ENCODE measurements at places on chromosomes 4 and X.
A peak's percentile ranks its signal among the peaks of the same experiment; 100 is the strongest.

DNA sequence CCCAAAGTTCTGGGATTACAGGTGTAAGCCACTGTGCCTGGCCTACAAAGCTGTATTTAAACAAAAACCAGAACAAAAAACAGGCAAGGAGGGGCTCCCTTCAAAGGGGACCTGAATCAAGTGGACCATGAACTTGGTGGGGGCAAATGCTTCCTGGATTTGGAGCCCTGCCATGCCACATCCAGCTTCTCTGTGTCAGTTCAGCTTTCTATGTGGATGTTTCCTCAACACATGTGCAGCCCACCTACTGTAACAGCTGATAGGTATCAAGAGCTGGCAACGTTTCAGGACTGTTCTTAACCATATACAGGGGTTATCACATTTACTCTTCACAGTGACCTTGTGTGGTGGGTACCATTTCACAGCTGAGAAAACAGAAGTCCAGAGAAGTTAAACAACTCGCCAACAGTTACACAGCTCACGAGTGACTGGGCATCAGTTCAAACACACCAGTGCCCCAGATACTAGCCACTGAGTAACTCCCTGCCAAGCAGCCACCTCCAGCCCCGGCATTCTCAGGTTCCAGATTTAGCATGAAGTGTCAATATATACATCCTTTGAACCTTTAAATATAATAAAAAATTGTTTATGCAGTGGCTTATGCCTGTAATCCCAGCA is 7.5 kb downstream of the GPR143 start:
- no peak for DNase-seq

DNA sequence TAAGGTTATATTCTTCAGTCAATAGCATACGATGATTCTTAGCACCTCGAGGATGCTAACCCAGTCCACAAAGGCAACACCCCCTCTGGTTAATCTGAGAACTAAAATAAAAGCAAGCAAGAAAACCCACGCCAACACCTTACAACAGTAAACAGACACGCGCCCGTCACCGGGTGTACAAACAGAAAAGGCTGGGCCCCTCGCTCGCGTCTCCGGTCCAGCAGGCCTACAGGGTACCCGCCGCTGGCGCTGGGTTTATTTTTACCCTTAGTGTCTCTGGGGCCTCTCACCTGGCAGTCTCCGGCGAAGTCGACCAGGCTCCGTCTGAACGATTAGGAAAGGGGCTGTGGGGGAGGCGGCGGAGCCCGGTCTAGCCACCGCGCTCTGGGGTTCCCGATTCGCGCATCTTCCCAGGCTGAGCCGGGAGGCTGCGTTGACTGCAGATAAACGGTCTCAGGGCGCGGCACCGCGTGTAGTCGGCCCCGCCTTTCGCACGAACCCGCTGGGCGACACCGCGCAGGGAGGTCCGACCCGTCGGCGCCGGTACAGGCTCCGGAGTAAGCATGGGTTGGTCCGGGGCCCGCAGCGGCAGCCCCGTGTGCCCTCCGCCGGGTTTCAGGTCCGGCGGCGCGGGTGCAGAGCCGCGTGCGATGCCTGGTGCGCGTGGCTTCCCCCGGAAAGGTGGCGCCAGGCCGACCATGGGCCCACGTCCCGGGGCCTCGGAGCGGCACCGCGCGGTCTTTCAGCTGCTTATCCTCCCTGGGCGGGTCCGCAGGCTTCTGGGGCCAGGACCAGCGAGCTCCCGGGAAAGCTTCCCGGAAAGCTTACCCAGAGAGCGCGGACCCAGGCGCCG is 441 bp downstream of the SLC9B2 start:
- DNase-seq = peak; percentile 42

DNA sequence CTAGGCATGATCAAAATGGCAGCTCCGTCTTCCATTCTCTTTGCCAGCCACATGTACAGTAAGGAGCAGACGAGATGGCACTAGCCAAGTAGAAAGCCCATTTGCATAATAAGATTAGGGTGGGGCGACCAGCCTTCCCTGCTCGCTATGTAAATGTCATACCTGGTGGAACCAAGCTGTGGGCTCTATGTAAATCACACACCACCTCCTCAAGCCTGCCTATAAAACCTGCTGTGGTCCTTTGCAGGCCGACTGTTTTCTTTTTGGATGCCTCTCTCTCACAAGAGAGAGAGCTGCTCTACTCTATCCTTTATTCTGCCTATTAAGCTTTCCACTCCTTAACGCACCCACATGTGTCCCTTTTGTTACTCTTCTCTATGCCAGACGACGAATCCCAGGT is 1472.7 kb downstream of the ARAP2 start:
- no peak for DNase-seq

DNA sequence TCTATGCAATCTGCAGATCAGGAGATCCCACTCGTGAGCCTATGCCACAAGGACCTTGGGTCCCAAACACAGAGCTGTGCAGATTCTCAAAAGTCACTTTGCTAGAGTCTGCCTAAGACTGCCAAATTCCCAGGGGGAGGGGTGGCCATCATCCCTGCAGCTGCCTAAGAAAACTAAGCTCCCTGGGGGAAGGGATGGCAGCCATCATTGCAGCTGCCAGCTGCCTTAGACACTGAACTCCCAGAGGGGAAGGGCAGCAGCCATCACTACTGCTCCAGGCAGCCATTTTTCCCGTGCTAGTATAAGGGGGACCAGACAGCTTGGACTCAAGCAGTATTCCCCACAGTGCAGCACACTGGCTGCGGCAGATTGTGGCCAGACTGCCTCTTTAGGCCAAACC is 156.9 kb downstream of the NKX6-1 start:
- no peak for DNase-seq

DNA sequence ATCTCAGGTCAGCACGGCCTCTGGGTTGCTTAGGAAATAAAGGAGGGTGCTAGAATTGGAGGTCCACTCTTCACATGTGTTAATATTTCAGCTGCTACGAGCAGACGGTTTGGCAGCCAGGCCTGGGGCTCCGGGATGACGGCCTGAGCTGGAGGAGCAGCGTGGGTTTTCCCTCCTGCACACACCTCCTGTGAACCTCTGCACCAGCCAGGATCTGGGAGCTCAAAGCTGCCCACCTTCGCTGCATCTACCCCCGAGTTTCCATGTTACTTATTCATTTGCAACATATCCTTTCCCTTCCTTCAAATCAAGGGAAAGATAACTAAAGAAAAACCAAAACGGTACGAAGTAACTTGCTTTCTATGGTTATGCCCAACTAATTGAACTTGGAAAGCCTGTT is 13.6 kb downstream of the STOX2 start:
- no peak for DNase-seq

DNA sequence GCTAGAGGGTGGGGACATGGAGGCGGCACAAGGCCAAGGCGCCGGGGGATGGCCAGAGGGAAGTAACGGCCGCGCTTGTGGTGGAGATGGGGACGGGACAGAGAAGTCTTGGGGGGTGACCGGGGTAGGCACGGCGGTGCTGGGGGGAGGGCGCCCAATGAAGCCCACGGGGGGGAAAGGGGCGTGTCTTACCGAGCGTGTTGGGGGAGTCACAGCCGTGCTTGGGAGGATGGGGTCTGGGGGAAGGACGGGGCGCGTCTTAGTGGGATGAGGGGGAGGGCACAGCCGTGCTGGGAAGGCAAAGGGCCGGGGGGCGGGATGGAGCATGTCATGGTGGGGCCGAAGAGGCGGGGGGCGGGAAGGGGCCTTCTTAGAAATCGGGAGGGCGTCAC is 952 bp downstream of the ARSD start:
- DNase-seq = no peak

GRCh38 chr4:1202526-1203011 is 30.2 kb upstream of the SPON2 start:
- DNase-seq = no peak

DNA sequence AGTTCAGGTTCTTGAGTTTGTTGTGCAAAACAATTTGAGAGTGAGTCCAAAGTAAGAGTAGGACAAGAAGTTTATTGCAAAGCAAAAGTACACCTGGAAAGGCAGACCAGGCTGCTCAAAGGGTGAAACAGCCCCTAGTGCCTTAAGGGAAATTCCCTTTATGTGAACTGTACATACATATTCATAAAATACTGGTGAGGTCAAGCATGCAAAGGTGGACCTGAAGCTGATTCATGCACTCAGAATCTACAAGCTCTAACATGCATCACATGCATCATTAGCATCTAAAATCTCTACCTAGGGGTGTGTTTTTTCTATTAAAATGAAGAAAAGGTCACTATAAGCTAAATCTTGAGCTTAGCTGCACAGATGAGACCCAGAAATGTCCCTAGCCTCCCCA is 266.9 kb downstream of the SPATA18 start:
- no peak for DNase-seq

Data from NCI-H1417 treated with DMSO at 0.1 percent for 48 hours (cell line).